ENCODE measurements at places on chromosomes 3 and 15.
A peak's percentile ranks its signal among the peaks of the same experiment; 100 is the strongest.

DNA sequence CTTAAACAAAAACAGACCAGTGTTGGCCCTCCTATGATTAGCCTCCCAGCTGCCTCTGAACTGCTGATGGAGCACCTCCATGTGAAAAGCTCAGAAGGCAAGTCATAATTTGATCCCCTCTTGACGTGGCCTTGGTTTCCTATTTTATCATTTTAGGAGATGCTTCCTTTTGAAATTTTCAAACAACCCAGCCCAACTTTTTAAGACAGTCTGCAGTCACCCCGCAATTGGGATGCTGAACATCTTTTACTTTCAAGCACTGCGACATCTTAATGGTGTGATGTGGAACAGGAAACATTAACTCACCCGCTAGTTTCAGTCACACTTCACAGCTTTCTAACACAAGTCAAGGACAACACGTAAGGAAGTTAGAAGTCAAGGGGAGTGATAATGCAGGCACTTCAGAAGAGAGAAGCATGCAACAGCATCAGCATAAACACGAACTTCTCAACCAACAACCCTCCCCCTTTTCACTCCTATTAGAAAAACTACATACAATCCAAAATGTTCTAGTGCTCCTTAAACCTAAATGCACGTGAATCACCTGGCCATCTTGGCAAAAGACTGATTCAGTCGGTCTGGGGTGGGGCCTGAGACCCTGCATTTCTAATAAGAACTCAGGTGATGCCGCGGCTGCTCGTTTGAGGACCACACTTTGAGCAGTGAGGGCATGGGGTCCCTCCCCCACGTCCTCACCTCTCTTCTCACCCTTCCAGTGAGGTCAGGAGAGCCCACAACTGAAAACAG lies 161.5 kb downstream of the FOXP1 start:
- no peak for DNase-seq

DNA sequence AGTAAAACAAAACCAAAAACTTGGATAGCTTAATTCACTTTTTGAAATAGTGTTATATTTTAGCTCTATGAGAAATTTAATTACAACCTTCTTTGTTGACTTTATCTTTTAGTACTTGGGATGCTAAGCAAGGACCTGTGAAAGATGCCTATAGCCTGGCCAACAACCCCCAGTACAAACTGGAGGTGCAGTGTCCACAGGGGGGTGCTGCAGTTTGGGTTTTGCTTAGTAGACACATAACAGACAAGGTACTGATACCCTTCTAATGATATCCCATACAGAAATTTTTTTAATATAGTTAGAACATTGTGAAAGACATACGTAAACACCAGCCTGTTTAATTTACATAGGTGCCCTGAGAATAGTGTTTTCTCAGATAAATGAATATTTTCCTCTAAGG lies 35.3 kb downstream of the CAPN7 start:
- no peak for DNase-seq

DNA sequence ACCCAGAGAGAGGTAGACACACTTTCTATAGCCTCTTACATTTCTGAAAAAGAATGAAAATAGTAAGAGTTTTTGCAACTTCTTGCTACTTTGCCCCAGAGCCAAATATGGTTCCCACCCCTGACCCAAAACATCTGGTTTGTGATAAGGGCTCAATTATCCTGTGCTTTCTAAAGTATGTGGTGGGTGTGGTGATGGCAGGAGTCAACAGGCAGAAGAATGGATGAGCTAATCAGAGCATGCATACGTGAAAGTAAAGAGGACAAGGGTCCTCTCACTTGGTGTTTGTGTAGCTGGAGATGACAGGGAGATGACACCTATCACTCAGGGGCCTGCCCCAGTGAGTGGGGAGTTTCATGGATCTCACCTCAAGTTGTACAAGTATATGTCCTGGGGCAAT lies 19.1 kb downstream of the KBTBD8 start:
- no peak for DNase-seq

DNA sequence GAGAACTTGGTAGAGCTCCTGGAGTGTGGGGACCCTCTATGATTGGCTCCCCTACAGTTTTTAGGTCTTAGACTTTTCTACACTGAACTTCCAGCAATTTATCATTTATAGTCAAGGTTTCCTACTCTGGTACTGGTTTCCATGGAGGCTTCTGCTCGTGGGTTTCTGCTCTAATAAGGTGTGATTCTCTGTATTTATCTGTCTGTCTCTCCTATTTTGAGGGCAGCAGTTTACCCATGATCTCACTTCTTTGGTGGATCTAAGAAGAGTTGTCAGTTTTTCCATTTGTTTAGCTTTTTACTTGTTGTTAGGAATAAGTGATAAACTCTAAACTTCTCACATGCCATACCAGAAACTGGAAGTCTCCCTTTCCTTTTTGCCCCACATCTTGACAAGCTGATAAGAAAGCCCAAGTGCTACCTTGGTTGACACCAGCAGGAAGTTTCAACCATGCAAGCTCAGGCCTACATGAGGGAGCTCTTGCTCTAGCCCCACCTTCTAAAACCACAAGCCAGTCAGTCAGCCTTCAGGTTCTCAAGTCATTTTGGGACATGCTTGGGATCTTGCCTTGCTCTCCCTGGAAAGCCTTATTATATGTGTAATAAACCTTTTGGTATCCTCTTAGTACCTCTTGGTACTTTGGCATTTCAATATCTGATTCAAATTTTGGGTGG lies 10.0 kb downstream of the TIMMDC1 start:
- no peak for DNase-seq

- DNase-seq: no peak
These were observed 3.8 kb upstream of the LMOD3 start for GRCh38 chr3:69126216-69126615.

GRCh38 chr3:5343459-5343858 lies 156.0 kb downstream of the EDEM1 start:
- DNase-seq: no peak

- no peak for DNase-seq
These were observed 7.6 kb upstream of the FOXP1 start for GRCh38 chr3:71591101-71591500.

DNA sequence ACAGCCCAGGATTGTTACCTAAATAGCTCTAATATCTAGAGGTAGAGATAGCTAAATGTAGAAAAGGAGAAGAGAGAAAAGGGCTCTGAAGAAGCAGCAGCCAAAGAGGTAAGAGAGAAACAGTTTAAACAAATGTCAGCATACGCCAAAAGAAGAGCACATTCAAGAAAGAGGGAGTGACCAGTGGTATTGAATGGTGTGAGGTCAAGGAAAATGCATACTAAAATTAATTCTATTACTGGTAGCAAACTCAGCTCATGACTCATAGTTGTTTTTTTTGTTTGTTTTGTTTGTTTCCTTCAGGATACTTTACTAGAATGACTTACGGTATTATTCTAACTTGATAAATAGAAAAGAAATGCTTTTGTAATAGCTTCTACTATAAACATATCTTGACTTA lies 86.5 kb upstream of the FXR1 start:
- DNase-seq: no peak

GRCh38 chr15:89197503-89197971 lies 23.8 kb downstream of the RLBP1 start:
- peak; percentile 55 for DNase-seq

DNA sequence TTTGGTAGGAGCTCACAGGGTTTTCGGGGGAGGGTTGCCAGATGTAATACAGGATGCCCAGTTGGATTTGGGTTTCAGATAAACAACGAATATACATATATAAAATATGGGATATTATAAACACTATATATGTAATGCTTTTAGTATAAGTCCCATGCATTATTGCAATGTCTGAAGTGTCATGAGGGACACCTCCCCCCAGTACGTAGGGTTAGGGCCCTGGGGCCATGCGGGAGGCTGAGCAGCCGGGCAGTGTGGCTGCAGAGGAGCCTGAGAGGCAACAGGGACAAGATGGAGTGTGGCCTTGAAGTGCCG lies 148.9 kb downstream of the SMAD6 start:
- DNase-seq: no peak

DNA sequence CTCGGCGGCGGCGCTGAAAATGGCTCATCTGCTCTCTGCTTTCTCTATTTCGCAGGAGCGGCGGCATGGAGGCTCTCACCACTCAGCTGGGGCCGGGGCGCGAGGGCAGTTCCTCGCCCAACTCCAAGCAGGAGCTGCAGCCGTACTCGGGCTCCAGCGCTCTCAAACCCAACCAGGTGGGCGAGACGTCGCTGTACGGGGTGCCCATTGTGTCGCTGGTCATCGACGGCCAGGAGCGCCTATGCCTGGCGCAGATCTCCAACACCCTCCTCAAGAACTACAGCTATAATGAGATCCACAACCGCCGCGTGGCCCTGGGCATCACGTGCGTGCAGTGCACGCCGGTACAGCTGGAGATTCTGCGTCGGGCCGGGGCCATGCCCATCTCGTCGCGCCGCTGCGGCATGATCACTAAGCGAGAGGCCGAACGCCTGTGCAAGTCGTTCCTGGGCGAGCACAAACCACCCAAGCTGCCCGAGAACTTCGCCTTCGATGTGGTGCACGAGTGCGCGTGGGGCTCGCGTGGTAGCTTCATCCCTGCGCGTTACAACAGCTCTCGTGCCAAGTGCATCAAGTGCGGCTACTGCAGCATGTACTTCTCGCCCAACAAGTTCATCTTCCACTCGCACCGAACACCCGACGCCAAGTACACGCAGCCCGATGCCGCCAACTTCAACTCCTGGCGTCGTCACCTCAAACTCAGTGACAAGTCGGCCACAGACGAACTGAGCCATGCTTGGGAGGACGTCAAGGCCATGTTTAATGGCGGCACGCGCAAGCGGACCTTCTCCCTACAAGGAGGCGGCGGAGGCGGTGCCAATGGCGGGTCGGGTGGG lies 790 bp downstream of the SKOR1 start:
- DNase-seq: no peak

DNA sequence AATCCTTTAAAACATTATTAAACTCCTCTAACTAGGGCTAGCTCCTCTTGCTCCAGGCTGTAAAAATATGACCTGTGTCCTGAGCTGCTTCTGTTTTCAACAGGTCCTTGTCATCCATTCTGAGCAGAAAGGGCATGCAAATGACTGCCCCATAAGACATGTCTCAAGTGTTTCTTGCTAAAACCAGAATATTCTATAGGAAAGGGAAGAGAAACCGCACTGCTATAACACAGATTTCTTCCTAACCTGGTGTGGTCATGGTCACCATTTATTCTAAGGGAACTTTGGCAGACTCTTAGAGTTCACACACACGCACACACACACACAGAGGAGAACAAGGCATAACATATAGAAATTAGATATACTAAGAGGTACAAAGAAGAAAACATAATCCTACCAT lies 34.2 kb upstream of the B3GNT5 start:
- DNase-seq: no peak

GRCh38 chr3:195806211-195806915 lies 5.4 kb downstream of the MUC4 start:
- DNase-seq: no peak

- no peak for DNase-seq
These were observed 17.7 kb downstream of the MAGEF1 start for GRCh38 chr3:184694133-184694665.

DNA sequence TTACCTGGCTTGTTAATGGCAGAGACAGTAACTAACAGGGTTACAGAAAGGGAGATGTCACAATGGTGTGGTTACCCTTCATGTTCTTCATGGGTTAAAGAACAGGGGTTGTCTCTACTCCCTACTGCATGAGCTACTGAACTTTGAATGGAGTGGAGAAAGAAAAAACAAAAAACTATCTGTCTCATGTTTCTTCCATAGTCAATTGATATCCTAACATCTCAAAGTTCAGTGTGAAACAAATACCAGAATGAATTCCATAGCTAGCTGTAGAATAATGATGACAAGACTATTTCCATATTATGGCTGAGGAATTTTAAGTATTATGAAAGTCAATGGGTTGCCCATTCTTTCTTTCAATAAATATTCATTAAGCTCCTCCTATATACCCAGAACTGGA lies 161.3 kb upstream of the LPP start:
- DNase-seq: no peak

DNA sequence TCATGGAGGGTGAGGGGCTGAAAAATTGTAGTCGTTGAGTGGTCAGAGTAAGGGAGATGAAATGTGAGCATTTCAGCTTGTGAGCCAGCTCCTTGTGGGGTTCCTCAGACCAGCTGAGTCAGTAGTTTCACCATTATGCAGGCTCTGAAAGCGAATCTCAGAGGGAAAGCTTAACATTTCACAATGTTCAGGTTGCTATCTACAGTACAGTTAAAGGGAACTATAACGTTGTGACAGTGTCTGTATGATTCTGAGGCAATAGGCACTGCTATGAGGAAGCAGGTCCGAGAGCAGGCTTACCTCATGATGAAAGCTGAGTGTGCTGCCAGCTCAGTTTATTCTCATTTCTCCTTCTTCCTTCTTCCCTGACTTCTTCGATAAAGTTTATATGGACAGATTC lies 469.6 kb downstream of the EDEM1 start:
- no peak for DNase-seq

GRCh38 chr3:59006634-59007517 lies 42.9 kb downstream of the CFAP20DC start:
- no peak for DNase-seq

DNA sequence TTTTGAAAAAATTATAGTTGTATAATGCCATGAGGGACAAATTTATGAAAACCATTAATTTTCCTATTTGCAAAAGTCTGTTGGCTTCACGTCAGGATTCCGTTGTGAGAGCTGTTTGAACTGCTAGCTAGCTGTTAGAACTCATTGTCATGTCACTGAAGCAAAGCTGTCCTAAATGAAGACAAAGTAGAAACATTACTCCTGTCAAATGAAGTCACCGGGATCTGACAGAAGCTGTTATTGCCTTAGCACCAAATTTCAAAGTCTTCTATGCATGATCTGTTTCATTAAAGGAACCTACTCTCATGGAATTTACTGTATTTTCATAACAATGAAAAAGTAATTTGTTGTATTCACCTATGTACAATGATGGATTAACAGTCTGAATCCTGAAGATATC lies 479.8 kb downstream of the PLOD2 start:
- no peak for DNase-seq

GRCh38 chr15:44706946-44707636 lies 4.0 kb downstream of the PATL2 start:
- peak; percentile 51 for DNase-seq

DNA sequence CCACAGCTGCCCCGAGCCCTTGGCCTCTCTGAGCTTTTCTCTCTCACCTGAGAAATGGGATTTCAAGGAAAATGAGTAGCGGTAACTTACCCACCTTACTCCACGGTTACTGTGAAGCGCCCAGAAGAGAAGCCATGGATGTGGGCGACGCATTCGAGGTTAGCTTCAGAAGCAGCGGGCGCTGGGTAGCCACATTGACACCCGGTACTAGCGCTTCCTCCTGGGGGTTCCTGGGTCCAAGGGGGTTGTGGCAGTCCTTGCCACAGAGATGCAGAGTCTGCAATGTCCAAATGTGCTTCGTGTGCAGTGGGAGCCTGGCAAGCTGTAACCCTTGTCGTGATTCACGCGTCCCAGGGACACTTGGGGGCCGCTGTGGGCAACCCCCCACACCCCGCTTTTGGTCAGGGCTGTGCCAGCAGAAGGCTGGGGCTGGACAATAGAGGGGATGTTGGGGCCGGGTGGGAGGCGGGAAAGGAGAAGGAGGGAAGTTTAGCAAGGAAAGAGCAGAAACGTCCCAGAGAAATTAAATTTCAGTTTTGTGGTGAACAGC lies 41.4 kb upstream of the FURIN start:
- DNase-seq: no peak

GRCh38 chr3:100545371-100545770 lies 53.0 kb downstream of the TMEM45A start:
- no peak for DNase-seq

Data from epithelial cell of prostate (primary cell).